ENCODE measurements at places on chromosomes 12 and 14.
A peak's percentile ranks its signal among the peaks of the same experiment; 100 is the strongest.

- no peak for DNase-seq
Measured at GRCh38 chr14:96263347-96264199, 7.6 kb downstream of the BDKRB1 start.

DNA sequence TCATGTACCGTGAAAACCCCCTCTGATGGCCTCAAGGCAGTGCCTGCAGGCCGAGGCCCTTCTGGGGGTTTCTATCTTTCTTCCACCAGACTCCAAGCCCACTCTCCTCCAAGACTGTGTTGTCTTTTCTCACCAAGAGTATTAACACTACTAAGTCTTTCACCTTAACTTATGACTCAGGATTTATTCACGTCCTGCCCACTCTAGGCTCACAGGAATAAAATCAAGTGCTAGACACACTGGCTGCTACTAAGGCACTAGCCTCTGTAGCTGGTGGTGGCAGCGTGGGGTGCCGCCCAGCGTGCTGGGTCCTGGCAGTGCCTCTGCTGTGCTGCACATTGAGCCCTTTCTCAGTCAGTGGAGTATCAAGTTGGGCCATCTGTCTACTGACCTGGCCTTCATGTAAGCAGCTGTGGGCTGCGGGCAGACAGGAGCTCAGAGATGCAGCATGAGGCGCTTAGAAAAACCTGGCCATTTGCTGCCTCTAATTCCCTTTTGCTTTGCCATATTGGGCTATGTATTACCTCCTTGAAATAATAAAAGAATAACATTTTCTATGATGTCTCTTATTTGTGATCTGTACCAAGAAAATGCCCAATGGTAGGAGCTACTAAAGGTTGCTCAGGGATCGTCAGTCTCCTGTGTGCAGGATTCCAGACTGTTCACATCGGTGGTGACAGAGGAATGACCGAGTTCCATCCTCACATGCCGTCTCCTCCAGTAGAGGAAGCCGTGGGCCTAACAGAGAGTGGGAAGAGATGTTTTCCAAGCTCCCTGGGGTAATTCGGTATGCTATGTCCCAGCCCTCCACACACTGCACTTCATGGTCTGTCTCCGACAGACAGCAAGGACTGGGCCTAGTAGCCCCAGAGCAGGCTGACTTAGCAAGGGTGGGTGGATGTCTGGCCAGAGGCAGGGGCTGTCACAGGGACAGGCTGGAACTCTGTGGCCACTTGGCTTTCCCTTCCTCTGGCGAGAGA is 39.9 kb downstream of the MAX start:
- DNase-seq = no peak

DNA sequence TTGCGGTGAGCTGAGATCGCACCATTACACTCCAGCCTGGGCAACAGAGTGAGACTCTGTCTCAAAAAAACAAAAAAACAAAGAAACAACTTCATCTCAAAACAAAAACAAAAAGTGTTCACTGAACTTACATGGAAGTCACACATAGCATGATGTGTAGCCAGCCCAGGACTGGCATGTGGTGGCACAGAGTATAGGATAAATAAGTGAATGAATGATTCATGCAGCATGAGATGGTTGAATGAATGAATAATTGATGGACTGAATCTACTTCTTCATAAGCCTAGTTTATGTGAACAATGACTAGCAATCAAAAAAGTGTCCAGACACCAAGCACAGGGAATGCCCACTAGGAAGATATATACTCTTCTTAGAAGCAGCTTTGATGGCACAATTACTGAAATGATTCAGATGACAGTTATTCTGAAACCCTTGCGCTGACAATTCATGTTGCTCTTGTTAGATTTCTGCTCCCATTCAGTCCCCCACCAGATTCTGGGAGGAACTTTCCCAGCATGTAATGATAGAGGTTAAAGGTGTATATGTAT is 31.6 kb upstream of the SERPINA6 start:
- no peak for DNase-seq

- no peak for DNase-seq
Measured at GRCh38 chr14:96217376-96217913, 12.8 kb downstream of the BDKRB2 start.

DNA sequence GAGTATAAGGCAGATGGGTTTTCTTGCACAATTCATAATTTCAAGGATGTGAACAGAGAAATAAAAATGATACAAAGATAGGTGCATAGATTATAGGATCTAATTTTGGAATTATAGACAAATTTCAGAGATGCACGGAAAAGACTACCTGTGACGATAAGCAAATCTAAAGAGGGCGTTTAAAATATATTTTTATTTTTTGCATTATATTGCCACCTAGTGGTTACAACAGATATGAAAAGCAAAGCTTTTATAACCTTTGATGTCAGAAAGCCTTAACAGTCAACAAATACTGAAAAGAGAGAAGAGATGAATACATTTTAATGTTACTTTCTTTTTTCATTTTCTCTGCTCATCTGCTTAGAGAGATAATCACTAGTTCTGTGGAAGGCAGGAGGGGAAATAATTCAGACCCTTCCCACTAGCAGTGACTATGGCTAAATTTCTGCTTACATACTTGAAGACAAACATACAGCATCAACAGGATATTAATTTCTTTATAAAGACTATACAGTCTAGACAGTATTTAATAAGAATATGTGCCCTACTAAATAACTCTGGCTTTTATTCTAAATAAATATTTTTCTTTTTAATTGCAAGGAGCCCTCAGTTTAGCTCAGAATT is 46.3 kb downstream of the NTS start:
- no peak for DNase-seq

- no peak for DNase-seq
Measured at GRCh38 chr12:40889329-40889728, 197.1 kb downstream of the CNTN1 start.

DNA sequence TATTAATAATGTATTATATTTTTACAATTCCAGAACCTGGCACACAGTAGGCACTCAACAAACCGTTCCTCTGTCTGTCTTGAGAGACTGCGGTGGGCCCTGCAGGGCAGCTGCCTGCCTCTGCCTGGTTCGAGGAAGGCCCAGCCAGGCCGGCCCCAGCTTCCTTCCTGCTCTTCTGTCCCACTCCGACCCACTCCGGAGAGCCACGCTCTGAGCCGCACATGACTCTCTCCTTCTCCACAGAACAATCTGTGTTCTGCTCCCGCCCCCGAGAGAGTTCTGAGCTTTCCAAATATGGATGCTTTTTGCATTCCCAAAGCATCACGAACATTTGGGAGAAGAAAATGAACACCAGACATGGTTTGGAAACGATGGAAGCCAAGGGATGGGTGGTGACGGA is 57.3 kb downstream of the TTC7B start:
- DNase-seq = no peak

- DNase-seq = no peak
Measured at GRCh38 chr12:89212339-89212771, 139.9 kb downstream of the DUSP6 start.

DNA sequence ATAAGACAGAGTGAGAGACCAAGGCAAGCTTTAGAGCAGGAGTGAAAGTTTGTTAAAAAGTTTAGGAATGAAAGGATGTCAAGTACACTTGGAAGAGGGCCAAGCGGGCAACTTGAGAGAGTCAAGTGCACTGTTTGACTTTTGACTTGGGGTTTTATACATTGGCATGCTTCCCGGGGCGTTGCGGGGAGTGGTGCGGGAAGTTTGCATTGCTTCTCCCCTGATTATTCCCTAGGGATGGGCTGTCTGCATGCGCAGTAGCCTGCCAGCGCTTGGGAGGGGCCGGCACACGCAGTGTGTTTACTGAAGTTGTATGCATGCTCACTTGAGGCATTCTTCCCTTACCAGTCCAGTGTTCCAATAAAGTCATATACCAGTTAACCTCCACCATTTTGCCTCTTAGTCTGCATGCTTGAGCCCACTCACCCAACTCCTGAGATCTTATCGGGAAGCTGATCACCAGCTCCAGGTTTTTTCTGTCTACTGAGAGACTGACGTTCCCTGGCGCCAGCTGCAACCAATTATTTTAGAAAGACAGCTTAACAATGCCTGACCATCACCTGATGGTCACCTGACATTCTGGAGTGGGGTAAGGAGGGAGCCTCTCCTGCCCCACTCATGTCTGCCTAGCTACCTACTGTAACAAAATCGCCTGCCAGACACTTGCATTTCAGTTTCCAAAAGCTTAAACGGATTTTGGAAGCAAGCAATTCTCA is 53.2 kb downstream of the DACT1 start:
- no peak for DNase-seq

- DNase-seq = no peak
Measured at GRCh38 chr12:131860472-131861260, 32.5 kb downstream of the MMP17 start.

GRCh38 chr12:69833696-69834095 is 8.7 kb downstream of the MYRFL start:
- DNase-seq = no peak

DNA sequence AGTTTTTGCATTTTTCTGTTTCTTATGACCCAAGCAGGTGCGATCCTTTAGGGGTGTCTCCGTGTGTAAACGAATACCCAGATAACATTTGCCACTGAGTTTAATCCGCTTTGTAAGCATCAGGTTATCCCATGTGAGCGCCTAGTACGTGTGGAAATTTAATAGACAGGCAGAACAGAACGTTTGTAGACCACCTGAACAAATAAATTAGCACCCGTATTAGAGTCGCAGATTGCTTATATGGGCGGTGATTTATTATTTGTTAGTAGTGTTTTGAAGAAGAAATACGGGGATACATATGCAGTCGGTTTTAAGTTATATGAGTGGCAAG is 325 bp downstream of the C12orf60 start:
- DNase-seq = no peak

GRCh38 chr12:58720421-58720820 is 199.9 kb downstream of the LRIG3 start:
- no peak for DNase-seq

DNA sequence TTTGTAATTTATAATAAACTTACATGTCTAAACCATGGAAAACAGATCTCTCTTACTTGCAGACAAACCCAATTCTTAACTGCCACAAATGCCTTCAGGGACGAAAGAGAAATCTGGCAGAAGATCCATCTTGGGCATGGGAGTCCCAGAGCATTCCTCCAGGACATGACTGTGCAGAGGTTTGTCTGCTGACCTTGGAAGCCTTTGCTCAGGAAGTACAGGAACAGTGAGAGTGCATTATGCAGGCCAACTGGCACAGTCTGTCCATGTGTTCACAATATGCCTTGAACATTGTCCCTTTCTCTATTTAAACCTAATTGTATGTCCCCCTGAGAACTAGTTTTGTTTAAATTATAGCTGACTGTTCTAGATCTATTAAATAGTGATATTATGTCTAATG is 467.1 kb downstream of the ATP23 start:
- DNase-seq = no peak

GRCh38 chr12:94491489-94491888 is 31.8 kb upstream of the CEP83 start:
- DNase-seq = no peak

DNA sequence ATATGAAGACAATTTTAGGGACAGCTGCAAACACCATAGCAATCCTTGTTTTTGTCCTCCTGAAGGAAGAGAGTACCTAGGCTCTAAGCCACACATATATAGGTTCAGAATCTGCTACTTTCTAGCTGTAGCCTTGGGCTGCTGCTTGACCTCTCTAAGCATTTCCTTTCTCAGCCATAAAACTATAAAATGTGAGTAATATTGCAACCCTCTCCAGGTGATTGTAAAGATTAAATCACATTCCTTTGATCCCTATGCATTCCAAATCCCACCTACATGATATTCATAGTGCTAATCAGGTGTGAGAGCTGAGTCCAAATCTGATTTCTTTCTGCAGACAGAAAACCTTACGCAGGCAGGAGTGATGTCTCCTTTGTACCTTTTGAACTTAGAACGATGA is 913.5 kb downstream of the VRK1 start:
- no peak for DNase-seq

DNA sequence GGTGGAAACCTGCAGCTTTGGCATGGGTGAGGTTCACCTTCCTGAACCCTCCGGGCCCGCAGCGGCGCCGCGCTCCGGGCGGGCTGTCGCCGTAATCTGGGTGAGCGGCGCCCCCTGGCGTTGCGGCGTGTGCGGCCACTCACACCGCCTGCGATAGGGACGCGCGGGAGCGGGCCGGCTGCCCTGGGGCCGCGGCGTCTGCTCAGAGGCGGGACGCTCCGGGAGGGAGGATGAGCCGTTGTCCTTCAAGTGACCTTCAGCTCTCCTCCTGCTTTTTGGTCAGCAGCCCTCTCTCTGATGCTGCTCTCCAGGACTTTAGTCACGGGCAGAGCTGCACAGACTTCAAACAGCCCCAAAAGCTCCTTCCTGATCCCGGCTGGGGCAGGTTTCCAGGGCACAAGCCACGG is 211.7 kb upstream of the FKBP4 start:
- DNase-seq = peak; percentile 29

DNA sequence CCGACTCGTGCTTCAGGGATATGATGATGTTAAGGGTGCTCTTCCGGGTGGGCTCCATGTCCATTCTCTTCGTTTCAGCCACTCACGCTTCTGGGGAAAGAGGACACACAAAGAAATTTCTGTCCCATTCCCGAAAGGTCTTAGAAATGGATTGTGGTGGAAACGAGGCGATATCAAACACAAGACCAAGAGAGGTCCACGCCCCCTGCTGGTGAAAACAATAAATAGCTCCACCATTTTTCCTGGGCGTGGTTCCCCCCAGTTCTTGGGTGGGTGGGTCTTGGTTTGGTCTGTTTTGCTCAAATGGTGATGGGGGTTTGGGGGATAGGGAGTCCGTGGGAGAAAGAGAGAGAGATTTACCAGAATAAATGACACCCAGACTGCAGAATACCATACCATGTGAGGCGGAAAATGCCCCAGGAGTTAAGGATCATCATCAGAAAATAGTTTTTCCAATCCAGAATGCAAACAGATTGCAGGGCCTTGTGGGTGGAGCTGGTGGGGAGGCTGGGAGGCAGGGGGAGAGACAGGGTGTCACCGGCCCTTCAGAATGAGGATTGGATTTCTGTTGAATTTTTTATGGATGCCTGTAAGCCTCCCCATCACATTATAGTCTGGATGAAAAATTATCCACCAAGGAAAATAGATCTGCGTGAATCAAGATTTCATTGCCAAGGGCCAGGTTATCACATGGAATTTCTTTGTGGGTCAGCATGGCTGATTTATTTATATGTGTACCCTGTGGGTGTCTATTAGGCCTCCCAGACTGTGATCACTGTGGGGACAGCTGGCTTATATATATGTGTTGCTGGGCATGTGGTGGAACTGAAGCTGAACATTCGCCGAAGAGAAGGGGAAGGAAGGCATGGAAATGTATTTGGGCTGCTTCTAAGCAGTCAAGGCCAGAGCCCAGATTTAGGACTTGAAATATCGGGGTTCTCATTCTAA is 55.8 kb downstream of the SRRM4 start:
- no peak for DNase-seq

DNA sequence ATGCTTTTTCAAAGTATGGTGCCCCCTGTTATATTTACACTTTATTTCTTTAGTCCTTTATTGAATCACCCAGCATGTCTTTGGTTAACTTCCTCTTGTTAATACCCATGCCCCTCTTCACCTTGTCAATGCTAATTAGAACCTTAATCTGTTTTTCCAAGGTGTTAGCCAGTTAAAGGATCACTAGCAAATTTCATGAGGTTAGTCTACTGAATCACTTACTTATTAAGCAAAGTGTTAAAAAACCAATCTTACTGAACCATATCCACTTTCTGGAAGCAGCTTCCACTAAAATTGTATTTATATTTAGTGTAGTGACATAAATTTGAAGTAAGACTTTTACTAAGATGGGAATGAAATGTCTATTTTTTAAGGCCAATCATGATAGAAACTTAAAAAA is 27.9 kb downstream of the TAOK3 start:
- DNase-seq = no peak

Data from hypothalamus (tissue), 51 donors.